NCI-H524 (cell line): ENCODE measurements at places on chromosomes 7 and 10.

- no peak for DNase-seq
These were observed 45.7 kb downstream of the HIBADH start for GRCh38 chr7:27616914-27617548.

DNA sequence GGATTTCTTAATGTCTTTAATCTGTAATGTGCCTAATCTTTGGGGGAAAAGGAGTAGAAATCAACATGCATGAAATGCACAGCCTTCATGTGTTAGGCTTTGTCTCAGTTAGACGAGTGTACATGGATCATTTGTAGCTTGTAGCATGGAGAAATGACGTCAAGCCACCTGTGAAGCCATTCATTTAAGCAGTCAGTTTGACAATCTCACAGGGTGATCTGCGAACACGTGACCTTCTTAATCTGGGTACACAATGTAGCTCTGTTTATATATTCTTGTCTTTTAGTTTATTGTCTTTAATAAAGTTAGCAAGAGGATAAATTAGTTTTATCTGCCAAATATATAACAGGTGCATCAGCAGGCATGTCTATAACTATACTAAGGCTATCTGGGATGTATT, 351.9 kb upstream of the LRGUK start:
- no peak for DNase-seq

- no peak for DNase-seq
These were observed 9.4 kb downstream of the GATA3 start for GRCh38 chr10:8063935-8064334.

GRCh38 chr10:114368057-114368391, 36.3 kb downstream of the AFAP1L2 start:
- DNase-seq: no peak

DNA sequence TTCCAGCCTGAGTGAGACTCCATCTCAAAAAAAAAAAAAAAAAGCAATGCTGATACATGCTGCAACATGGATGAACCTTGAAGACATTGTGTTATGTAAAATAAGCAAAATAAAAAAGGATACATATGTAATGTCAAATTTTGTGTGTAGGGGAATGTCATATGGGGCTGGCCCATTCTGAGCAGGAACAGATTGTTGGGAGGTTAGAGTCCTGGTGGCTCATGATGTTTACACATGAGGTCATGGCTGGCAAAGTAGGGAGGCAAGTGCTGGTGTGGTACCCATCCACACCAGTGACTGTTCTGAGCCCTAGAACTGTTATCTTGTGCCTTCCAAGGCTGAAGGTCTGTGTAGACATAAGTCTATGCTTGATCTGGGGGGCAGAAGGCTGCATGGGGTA, 37.6 kb downstream of the ZNF92 start:
- no peak for DNase-seq

- no peak for DNase-seq
These were observed 2.8 kb downstream of the TM9SF3 start for GRCh38 chr10:96584035-96584434.

DNA sequence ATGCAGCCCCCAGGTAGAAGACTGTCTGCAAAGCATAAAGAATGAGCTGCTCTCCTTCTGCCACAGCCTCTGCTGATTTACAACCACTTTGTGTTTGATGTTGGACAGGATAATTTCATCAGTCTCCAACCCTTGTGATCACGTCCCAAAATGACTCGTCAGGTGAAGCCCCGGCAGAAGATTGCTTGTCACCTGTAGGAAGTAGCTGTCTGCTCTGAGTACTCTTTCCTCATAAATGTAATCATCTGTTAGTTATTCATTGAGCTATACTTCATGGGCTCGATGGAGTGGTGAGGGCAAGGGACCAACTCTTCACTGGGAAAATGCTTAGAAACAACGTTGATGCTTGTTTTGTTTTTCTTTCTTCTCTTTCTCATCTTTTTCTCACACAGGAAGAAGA, 290.9 kb upstream of the SP8 start:
- DNase-seq: no peak

- no peak for DNase-seq
These were observed 287.5 kb upstream of the PODXL start for GRCh38 chr7:131843898-131844331.

DNA sequence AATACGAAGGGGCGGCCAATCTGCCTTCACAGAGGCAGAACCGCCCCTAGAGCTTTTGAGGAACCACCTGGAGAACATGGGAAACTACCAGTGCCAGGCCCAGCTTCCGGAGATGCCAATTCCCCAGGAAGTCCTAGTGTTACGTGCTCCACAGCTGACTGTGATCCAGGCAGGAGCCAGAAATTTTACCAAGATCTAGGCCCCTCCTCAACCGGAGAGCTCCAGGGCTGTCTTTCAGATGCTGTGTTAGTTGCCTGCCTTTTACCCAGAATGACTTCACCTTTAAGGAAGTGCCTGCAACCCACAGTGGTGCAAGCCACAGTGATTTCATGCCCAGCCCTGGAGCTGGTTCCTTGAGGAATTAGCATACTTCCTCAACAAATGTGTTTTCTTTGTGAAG, 62.9 kb downstream of the ELMO1 start:
- no peak for DNase-seq

DNA sequence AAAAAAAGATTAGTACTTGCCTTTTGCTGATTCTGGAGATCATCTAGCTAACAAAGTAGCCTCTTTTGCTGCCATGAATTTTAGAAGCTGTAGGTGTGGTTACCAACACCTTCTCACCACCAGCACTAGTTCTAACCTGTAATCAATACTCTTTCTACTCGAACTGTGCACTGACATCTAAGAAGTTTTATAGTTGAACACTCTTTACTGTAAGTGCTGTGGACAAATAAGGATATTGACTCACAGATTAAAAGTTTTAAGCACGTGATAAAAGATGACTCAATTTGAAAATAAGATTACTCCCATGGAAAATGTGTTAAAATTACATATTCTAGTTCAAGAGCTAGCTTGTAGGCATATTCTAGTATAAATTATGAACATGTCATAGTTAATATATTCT, 89.9 kb downstream of the REEP3 start:
- DNase-seq: no peak

DNA sequence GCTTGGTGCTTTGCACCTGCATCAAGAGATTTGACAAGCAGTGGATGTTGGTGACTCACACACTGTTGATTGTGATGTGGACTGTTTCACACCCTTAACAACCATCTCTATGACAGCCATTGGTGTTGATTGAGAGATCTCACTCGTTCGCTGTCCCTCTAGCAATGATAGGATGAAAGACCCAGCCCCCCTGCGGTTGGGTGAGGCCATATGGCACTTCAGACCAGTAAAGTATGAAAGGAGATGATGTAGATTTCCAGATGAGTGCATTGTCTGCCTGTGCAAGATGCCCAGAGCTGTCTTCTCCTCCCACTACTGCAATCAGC, 138.7 kb upstream of the PRR15 start:
- peak; percentile 39 for DNase-seq

DNA sequence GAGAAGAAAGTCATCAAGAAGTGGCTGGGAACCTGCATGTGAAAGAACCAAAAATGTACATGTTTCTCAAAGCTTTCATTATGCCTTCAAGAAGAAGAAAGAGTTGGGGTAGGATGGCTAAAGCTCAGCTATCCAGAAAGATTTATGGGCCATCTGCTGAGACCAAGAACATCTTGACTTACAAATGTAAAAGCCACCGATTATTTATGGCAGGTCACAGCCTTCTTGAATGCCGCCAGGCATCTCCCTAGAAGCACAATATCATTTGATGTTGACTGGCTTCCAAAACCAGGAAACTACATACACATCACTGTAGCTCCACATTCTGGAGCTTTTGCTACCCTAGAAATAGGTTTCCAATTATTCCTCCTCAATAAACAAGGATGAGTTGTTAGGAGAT, 254.2 kb upstream of the AOAH start:
- DNase-seq: no peak
